ENCODE measurements at places on chromosomes 2 and 18.

GRCh38 chr2:40043641-40044040 lies 264.6 kb upstream of the THUMPD2 start:
- DNase-seq = no peak

DNA sequence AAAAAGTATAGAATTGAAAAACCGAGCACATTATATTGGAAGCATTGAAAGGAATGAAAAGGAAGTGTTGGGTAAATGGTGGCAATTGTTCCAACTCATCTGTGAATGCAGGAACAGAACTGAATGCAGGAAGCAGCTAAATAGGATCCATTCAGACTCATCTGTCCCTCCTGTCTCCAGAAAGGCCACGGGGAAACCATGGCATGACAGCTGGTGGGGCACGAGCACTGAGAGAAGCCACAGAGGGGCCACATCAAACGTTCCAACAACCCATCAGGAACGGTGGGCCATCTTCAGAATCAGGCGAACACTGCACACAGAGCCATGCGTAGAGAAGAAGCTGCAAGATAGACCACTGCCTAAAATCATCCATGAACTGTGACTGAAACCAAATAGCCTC lies 138.5 kb upstream of the SLC35G4 start:
- no peak for DNase-seq

DNA sequence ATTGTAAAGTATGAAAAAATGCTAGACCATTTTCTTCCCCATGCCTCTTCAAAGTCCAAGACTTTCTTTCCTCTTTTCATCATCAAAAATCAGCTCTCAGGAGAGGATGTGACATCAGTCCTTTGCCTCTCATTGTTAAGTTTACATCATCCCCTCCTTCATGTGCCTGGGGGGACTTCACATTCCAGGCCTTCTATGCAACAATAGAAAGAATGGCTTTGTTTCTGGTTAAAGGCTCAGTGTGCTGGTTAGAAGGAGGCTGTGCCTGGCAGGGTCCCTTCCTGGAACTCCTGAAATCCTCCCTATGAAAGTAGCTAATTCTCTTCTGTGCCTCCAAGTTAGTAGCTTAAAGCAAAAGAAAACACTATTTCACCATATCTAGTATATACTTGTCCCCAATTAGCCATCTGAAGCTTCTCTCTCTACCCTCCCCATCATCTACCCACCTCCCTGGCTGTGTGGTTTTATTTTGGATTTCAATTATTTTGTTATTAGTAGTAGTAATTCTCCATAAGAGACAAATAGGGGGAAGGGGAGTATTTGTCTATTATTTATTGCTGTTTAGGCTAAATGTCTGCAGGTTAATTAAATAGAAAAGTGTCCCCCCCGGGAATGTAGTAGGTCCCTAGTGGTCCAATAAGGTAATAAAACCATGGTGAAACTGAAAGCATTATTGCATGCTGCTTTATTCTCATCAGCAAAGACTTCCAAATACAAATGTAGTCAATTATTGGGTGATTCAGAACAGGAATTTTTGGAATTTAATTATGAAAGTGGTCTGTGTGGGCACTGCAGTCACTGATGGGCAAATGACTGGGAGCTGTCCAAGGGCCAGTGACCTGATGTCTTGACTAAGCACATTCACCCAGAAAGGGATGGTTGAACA lies 69.0 kb downstream of the CPO start:
- DNase-seq = no peak

DNA sequence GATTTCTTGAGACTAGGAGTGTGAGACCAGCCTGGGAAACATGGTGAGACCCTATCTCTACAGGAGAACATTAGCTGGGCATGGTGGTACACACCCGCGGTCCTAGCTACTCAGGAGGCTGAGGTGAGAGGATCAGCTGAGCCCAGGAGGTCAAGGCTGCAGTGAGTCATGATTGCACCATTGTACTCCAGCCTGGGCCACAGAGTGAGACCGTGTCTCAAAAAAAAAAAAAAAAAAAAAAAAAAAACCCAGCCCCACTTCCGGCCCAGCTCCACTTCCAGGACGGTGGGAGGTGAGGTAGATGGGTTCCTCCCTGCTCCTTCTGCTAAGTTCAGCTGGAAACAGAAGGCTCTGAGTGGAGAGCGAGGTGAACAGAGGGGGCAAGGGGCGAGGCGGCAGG lies 41.4 kb upstream of the NFATC1 start:
- DNase-seq = no peak

GRCh38 chr2:12318427-12319057 lies 398.2 kb upstream of the TRIB2 start:
- DNase-seq = no peak

DNA sequence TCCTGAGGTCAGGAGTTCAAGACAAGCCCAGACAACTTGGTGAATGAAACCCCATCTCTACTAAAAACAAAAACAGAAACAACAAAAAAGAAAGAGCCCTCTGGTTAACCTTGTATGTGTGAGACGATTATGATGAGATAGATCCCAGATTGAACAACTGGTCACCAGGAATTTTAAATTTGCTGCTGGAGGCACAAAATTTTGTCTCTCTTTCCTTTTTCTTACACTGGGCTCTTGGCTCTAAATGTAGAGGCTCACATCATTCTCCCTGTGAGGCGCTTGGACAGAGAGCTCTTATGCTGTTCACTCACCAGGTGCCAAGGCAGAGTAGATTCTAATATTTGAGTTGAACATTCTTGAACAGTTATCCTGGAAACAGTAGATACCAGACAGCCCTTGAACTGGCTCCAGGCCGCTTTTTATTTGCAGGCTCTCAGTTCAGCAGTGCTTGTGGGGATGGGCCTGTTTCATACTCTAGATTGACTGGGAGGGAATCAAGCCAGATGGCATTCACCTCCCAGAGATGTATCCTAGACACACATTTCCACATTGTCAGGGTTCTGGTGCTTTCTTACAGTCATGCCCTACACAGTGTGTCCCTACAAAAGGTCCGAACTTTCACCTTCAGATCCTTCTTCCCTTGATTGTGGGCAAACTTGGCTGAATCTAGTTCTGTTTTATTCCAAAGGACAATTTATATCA lies 1159.6 kb downstream of the RPIA start:
- DNase-seq = no peak

Measured in stimulated activated CD4-positive, alpha-beta T cell treated with anti-CD3 and anti-CD28 coated beads, Interleukin-4, amount 100 ng/mL, for 48 hours (primary cell).